Skeletal muscle cell (primary cell): ENCODE measurements at places on chromosomes 6 and 20.

DNA sequence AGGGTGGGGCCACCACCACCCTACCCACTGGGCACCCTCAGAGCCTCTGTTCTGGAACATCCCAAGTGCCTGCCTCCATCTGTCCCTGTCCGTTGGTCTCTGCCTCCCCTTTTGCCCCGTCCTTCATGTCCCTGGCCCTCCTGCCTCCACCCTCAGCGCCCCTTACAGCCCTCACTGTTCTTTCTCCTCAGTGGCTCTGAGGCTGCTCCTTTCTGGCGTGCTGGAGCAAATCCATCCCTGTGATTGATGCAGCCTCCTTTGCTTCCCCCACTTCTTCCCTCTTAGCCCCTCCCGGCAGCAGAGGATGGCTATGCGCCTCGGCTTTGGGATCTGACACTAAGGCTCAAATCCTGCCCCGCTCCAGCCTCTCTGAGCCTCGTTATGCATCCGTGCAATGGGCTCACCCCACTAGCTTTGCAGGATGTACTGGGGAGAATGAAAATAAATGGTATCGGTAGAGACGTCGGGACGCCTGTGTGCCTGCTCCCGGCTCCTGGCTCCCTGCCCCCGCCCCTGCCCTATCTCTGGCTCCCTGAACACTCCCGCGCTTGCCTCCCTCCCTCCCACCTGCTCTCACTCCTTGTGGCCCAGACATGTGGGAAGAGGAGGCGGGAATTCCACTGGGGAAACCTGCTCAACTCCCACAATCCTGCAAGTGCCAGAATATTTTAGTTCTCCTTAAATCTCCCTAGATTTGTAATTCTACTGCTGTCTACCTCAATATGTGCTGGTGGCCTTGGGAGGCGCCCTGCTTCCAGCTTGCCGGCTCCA lies 13.1 kb downstream of the VSTM2L start:
- no peak for DNase-seq

GRCh38 chr6:49744259-49744658 lies at the start of gene CRISP3:
Gene CRISP3, minus strand, starts transcription at chr6:49744388. Its CDS starts 21 bp downstream, at chr6:49744367.
- no peak for DNase-seq

GRCh38 chr20:2874456-2874855 lies 1.2 kb downstream of the PTPRA start:
- no peak for DNase-seq

DNA sequence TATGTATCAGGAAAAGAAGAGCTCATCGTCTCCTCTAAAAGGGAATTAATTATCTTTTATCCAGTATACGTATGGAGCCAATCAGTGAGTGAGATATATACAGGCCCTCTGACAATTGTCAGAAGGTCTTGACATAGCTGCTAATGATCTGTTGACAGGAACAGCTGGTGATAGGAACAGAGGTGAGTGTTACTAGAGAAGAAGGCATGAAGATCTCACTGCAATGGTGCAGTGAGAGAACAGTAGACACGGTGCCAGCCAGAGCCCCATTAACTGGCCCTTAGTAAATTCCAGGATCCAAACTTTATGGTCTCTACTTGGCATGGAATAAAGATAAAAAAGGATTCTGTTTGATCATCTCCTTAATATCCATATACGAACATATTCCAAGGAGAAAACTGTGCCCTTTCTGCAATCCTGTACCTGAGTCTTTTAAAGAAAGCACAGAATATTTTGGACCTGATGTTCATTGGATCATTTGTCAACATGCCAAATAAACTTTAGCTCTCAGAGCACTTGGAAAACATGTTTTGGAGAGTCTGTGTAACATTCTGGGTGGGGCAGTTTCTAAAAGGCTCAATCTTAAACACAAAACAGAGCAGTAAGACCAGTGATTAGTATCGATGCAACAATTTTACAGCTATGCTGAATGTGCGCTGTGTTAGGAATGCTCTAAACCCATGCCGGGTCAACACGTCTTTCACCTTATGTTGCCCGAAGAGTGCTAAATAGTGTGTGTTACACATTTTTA lies 135.8 kb upstream of the CITED2 start:
- no peak for DNase-seq

- peak; percentile 18 for DNase-seq
These were observed 206.6 kb downstream of the TFAP2B start for GRCh38 chr6:51025082-51025777.

DNA sequence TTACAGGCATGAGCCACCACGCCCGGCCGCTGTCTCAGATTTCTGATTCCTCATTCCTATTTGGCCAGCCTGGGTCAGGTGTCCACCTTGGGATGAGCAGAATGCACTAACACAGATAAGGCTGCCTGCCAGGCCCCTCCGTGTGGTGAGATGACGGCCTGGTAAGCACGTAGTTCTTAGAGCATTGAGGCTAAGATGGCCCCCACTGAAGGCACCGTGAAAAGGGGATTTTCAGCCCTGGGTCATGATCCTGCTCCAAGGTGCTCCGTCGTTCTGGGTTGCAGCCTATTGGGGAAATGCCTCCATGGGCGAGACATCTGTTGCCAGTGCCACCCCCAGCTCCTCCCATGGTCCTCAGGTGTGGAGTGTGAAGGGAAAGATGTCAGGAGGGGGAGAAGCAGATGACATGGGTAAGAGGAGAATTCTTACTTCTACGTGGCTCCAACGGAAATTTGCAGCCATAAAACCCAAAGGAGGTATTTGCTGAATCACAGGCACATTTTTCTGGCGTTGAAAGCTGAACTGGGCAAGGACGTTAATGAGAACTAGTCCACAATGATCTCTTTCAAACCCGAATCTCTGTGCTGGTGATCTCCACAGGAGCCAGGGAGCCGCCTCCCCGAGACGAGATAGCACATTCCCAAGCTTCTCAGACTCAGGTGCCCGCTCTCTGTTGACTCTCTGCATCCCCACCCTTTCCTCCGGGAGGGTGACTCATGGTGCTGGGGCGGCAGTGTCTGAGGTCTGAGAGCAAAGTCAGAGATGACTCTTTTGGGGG lies 34.0 kb upstream of the BMP6 start:
- DNase-seq, result peak; percentile 64

GRCh38 chr6:7998103-7998725 lies 66.0 kb downstream of the BLOC1S5 start:
- DNase-seq, result peak; percentile 69

- DNase-seq, result no peak
These were observed 38.3 kb downstream of the SNX3 start for GRCh38 chr6:108222504-108222903.

DNA sequence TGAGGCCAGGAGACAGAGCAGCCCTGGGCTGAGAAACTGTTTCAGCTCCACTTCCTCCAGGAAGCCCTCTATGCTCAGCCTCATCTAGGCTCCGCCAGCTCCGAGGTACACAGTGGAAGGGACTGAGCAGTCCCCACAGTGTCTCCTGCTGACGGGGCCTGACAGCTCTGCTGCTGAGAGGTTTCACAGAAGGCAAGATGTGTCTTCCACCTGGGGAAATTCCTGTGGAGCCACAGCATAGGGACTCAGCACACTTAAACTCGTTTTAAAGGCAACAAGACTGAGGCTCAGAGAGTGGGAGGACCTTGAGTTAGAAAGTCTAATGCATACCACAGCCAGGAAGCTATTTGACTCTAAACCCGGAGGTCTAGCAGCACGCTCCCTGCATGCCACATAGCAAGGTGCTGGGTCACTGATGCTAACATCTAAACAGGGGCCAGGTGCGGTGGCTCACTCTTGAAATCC lies 6.8 kb downstream of the ADA start:
- DNase-seq, result no peak

DNA sequence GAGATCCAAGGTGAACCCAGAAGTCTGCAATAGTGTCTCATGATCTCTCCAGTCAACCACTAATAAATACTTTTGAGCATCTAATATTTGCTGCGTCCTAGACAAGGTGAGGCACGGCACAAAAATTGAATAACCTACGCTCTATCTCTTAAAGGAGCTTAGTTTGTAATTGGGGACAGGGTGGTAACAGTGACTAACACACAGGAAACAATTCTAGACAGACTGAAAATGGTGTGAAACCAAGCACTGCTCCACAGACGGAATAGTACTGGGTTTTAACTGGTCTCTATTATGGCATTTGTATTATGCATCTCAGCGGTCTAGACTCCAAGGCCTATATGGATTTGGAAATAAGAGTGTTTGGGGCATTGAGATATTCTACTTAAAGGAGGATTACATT lies 120.1 kb downstream of the CLIC5 start:
- no peak for DNase-seq

- no peak for DNase-seq
These were observed 505.9 kb upstream of the BTBD3 start for GRCh38 chr20:11411765-11412164.

- DNase-seq, result no peak
These were observed 912 bp upstream of the DIDO1 start for GRCh38 chr20:62927128-62927705.

DNA sequence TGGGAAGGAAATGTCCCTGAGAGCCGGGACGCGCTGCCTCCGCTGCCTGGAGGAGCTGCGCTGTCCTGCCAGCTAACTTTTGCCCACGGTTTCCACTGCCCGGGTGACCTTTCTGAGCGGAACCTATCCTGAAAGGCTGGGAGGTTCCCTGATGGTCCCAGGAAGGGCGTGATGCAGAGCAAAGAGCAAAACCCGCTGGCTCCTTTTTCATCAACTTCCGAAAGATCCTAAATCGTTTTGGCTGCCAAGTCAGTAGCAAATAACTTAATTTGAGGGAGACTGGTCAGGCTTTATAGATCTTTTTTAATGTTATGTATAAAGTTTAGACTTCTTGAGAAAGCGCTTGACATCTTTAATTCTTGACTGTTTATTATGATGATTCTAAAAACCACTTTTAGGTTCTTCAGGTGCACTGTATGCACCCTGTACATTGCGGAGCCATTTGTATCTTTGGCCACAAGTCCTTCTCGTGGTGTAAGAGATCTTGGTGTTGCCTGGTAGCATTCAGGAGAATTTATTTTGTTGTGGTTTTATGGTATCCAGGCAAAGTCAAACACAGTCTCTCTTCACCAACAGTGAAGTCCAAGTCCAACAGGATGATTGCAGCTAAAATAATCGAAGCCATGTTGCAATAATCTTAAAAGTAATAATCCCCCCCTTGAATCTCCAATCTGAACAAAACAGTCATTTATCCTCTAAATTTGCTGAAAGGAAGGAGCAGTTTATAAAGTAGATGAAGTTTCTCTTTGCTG lies at the start of gene SYNE1:
Gene SYNE1, minus strand, starts transcription at position 67 of the 752 bp plus-strand sequence. CDS start 9,031 bp downstream, outside the sequence.
- DNase-seq, result no peak

GRCh38 chr6:20879526-20879925 lies 345.3 kb downstream of the CDKAL1 start:
- no peak for DNase-seq

- DNase-seq, result no peak
These were observed 196.8 kb downstream of the ATXN1 start for GRCh38 chr6:16564436-16564835.

- no peak for DNase-seq
These were observed 2.3 kb downstream of the SUPT3H start for GRCh38 chr6:45375449-45375848.

- DNase-seq, result no peak
These were observed 37.8 kb downstream of the TAF8 start for GRCh38 chr6:42088101-42088591.

DNA sequence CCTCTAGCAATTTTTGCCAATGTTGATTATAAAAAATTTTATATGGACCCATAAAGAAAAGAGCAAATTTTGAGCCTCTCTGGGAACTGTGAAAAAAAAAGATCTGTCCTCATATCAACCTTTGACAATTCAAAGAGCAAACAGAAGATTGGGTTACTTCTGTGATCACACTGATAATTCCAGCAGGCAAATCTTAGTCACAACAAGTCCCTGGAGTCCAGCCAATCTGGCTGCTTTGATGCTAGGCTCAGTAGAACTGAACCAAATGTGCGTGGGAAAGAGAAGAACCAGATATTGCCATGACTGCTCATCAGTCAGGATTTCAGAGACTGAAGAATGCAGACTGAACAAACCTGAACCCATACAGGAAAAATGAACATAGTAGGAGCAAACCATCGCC lies 438.4 kb upstream of the FLRT3 start:
- DNase-seq, result peak; percentile 93

DNA sequence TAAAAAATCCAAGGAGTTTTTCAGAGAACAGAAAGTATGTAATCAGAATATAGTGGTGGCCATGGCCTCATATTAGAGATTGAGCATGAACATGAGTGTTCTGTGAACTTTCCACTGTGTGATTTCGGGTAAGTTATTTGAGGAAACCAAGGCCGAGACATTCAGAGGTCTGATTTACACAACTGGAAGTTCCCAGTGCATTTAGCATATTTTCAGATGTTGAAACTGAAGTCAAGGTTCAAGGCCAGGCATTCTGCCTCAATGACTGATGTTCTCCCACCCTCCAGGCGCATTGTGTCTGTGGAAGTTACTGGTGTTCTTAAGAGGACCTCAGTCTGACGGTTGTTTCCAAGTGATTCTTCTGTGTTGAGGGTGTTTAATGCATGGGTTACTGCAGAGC lies 26.2 kb downstream of the RNF144B start:
- DNase-seq, result no peak

- DNase-seq, result peak; percentile 49
These were observed 61.7 kb downstream of the UTRN start for GRCh38 chr6:144346719-144347447.

- DNase-seq, result no peak
These were observed 114.1 kb upstream of the SGK1 start for GRCh38 chr6:134432036-134432435.

DNA sequence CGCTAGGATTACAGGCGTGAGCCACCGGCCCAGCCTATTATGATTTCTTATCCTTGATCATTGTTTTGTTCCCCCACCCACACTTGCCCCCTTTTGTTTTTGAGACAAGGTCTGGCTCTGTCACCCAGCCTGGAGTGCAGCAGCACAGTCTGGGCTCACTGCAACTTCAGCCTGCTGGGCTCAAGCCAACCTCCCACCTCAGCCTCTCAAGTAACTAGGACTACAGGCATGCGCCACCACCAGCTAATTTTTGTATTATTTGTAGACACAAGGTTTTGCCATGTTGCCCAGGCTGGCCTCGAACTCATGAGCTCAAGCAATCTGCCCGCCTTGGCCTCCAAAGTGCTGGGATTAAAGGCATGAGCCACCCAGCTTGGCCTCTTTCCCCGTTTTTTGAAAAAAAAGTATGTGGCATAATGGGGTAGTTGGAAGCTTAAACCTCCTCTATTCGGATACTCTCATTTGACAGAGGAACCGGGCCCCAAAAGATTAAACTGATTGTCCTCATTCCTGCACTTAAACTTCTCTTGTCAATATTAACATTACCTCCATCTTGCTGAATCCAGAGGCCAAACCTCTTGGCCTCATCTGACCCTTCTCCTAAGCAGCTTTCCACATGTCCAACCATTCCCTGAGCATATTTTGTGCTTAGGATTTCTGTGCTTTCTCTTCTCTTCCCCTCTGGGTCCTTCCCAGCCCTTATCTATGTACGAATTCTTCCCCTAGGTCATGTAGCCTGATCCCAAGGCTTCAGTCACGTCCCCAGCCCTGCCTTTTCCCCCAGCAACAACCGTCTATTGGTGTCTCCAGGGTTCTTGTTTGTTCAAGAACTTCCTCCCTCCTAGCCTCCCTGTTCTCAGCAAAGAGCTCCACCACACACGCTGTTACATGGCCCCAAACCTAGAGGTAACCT lies 6.1 kb upstream of the EZR start:
- DNase-seq, result no peak
